Inflammatory macrophage treated with lipopolysaccharide for 1 hour (primary cell): ENCODE measurements at places on chromosomes 2 and 18.

DNA sequence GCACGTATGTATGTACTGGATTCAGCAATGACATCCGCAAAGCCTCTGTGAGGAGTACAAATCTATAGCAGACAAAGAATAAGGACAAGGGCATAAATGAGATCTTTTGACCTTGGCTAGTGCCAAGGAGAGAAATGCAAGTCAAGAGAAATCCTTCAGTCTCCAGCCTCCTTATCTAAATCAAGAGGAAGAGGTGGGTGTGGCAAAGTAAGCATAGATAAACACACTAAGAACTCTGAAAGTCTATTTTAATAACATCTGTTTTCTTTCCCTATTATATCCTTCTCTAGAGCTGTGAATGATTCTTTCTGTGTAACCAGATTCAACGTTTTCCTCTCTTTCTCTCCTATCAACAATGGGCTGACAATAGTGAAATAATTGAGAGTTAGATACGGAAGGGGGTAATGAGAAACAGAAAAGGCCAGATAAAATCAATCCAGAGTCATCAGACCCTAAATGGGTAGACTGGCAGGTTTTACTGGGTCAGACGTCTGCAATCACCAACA, 118.5 kb upstream of the ZFP36L2 start:
- DNase-seq = no peak

DNA sequence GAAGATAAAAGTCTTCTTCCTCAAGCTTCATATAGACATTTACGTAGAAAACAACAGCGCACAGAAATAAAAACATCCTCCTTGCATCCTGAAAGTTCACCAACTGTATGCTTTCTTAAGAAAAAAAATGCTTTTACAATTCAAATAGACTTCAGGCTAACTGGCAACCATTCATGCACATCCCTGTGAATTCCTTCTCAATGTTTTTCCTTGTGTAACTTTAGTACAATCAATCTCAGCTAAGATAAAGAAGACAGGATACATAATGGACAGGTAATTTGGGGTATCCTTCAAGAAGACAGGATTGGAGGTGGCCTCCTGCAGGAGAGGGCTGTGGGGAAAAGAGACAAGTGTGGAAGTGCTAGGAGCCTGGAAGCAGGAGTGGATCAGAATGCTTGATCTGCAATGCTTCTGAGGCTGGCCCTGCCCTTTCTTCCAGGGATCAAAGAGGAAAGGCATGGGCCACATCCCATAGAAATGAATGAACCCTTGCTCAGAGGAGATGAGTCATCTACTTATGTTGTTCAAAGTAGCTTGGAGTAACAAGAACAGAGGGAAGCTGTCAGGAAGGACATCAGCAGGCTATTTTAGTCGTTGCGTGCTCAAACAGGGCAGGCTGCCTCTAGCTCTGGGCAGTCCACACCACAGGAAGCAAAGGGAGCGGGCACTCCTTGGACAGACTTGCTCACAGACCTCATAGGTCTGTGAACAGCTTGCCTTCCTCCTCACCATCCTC, 126.6 kb downstream of the TMEM131 start:
- peak; percentile 10 for DNase-seq

DNA sequence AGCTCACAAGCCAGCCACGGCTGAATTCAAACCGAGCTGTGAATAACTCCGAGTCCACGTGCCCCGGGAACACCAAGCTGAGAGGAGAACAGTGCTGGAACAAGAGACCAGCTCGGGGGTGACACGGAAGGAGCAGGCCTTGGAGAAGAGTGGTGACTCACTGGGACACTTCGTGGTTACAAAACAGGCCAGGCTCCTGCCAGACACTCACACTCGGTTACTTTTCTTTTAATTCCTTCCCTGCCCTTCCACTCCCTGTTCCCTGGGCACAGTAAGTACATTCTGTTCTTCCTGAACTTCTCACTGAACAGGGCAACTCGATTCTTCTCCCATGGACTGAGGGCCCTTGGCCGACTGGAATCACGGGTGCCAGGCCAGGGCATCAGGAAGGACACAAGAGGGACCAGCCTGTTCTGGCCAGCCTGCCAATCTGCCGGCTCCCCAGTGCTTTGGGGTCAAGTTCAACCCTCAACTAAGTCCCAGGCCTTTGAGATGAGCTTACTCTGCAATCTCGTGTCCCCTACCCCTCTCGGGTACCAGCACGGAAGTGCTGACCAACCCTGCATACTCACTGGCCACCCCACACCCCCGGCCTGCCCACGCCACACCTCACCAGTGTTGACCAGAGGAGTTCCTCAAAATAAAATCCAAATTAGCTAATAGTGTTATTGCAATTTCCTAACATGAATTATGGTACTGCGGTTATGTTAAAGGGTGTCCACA, 87.5 kb downstream of the TFCP2L1 start:
- DNase-seq = peak; percentile 98

DNA sequence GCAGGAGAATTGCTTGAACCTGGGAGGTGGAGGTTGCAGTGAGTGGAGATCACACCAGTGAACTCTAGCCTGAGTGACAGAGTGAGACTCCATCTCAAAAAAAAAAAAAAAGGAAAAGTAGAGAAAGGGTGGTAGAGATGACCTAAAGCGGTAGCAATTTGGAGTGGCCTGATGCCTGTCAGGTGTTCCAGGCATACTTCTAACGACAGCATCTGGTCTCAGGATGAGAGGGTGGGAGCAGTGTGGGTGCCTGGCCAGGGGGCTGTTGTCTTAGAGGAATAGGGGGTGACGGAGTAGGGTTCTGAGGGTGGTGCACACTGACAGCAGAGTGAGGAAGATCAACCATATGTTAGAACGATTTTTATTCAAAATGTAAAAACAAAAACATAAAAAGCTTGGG, 21.8 kb downstream of the ZNF236 start:
- no peak for DNase-seq

DNA sequence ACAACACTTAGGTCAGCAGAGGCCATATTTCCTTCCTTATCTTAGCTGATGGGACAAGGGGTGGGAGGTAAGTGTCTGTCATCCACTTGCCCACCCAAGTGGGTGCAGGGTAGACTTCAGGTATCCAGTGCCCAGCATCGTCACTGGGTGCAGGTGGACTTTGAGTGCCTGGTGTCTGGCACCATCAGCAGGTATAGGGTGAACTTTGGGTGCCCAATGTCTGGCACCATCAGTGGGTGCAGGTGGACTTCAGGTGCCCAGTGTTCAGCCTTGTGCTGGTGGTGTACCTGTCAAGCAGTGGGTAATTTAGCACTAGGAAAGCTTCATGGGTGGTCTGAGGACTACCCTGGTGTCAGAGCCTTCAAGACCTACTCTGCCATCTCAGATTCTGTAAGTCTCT, 175.6 kb downstream of the SEPTIN10 start:
- no peak for DNase-seq

GRCh38 chr2:88190808-88191721, 20.9 kb downstream of the THNSL2 start:
- no peak for DNase-seq

- DNase-seq = no peak
Observed at GRCh38 chr18:79199691-79200374, 130.6 kb downstream of the ATP9B start.

DNA sequence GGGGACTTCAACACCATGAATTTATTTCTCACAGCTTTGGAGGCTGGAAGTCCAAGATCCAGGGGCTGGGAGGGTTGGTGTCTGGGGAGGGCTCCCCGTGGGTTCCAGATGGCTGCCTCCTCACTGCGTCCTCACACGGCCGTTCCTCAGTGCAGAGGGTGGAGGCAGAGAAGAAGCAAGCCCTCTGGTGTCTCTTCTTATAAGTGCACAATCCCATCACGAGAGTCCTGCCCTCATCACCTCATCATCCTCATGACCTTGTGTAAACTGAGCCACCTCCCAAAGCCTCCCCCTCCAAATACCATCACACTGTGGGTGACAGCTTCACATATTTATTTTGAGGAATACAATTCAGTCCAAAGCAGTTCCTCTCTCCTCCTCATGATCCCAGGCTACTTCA, 26.3 kb downstream of the TMEM163 start:
- DNase-seq = no peak

DNA sequence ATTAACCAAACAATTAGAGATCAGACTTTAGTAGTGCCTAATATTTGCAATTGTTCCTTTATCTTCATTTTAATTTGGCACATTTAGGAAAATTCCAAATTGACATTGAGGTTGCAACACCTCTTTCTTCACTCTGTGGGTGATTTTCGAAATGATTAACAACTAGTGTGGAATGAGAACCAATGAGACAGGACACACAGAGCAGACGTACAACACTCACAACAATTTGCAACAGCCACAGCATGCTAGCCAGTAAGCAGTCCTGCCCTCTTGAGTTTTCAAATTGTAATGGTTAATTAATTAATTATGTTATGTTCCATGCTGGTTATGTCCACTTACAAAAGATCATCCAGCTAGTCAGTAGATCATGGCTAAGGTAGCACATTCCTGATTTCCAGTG, 339.3 kb downstream of the LRP1B start:
- no peak for DNase-seq

DNA sequence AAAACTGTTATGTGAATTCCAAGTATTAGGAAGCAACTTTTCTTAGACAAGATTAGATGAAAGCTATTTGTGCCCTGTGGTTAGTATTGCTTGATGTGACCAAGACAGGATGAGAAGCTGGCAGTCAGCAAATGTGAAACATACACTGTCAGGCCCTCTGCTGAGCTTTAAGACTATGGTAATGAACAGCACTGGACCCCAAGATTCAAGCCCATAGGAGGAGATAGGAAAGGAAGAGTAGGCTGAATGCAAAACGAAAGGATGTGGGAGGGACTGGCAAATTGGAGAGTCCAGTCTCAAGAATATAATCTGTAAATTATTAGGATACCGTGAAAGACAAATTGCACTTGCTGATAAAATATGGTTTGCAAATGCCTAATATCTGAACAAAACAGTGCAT, 16.4 kb downstream of the BZW1 start:
- no peak for DNase-seq

DNA sequence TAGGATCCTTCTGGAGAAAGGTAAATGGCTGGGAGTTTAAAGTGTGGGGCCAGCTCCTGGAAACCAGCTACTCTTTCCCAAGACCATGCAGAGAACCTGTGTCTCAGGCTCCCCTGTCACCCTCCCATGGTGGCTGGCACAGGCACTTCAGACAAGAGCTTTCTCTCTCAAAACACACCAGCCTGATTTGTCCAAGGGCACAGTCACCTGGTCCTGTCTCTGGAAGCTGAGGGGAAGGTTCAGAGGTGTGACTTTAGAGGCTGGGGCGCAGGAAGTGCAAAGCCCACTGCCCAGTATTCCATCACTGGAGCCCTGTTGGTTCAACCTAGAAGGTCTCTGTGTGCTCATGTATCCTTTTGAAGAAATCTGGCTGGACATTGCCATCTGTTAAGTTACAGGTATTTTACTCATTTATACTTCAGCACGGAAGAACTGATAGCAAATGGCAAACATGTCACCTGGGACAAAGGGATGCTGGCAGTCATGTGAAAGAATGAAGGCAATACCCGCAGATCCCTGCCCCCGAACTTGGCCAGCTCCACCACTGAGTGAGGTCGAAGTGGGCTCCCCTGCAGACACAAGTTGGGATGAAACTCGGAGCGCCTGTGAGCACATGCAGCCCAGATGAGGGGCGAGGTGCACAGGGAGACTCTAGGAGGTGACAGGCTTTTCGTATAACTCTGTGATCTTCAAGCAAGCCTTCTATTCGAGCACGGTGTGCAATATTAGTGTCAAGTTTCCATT, 96.9 kb upstream of the MGAT4A start:
- DNase-seq = no peak

- peak; percentile 78 for DNase-seq
Observed at GRCh38 chr2:111624411-111625156, 259.4 kb downstream of the ANAPC1 start.

DNA sequence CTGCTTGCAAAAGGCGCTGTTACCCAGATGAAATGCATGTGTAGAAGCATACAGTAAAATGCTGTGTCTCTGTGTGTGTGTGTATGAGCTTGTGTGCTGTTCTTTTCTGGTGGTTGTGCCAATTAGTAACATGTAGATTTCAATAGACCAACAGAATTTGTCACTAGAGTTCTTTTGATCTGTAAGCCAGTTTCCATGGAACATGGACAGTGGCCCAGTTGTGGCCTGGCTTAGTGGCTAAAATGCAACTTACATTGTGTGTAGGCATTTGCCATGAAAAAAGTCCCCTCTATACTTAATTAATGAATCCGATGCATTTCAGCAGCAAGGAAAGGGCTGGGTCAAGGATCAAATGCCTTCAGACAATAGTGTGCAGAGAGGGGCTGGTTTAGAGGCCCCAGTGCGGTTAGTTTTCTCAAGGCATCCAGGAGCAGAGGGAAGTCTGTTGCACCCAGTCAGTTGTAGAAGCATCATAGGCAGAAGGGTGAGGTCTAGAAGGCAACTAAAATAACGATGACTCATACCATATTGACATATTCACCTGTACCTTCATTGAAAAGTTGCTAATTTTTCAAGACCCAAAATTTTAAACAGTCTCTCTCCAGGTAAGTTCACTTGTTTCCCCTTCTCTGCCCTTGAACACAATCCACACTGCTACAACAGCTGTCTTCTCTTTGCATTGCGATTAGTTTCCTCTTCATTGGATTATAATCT, 366.9 kb upstream of the SPRED2 start:
- DNase-seq = no peak

- peak; percentile 91 for DNase-seq
Observed at GRCh38 chr2:237904831-237905599, 45.6 kb downstream of the RAMP1 start.

GRCh38 chr2:209424781-209425470, 1.1 kb downstream of the MAP2 start:
- no peak for DNase-seq

GRCh38 chr2:175838979-175839378, 163.1 kb downstream of the LNPK start:
- DNase-seq = no peak

GRCh38 chr2:46576875-46577274, 97.5 kb downstream of the TMEM247 start:
- DNase-seq = no peak

DNA sequence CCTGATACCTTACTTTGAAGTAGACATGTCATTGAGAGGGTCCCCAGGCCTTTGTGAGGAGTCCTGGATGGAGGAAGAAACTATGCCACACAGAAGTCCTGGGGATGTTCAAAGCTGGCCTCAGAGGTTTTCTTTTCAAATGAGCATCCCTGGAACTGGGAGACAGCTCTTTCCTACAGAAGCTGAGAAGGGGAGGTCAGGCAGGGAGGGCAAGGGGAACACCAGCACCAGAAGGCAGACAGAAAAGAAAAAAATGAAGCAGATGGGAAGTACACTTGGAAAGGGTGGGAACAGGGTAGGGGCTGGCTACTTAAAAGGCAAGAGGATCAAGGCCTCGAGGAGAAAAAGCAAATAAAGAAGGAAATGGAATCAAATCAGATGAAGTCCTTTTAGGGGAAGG, 120.0 kb downstream of the FMNL2 start:
- no peak for DNase-seq
